ENCODE measurements at places on chromosomes 5 and 9. TPM values are rescaled to one million over a fixed set of nuclear protein-coding genes. Genes with fewer than 3 reads are reported as not detected.

DNA sequence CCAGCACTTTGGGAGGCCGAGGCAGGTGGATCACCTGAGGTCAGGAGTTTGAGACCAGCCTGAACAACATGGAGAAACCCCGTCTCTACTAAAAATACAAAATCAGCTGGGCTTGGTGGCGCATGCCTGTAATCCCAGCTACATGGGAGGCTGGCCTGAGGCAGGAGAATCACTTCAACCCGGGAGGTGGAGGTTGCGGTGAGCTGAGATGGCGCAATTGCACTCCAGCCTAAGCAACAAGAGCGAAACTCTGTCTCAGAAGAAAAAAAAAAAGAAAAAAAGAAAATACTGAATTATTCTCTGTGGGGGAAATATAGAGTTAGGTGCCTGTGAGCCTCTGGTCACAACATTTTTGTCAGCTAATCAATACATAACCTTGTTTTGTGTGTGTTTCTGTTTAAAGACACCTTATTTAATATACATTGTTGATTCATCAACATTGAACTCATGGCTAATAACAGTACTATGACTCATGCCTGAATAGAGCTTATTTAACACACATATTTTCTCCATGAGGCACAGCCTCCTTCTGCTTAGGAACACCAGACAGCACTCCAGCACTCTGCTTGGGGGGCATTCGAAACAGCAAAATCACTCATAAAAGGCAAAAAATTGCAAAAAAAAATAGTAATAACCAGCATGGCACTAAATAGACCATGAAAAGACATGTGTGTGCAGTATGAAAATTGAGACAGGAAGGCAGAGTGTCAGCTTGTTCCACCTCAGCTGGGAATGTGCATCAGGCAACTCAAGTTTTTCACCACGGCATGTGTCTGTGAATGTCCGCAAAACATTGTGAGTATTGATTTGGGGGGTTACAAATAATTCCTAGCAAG is at the start of gene IL31RA:
Gene IL31RA (plus strand): TSS at position 519 of the 836 bp plus-strand sequence. CDS start 214 bp downstream, at position 733.
- DNase-seq = no peak
- no peaks in the 10 kb centered on the region for H3K36me3 ChIP-seq
- H3K27ac ChIP-seq = no peak within 1 kb of the TSS
- no peaks in the 10 kb centered on the region for H3K27me3 ChIP-seq
- H3K4me3 ChIP-seq = no peak within 1 kb of the TSS

KIF4B gene
- 0.17 TPM for total RNA-seq

WASHC1 gene
- total RNA-seq = 4.6 TPM

ISL1 gene
- not detected for total RNA-seq

DNA sequence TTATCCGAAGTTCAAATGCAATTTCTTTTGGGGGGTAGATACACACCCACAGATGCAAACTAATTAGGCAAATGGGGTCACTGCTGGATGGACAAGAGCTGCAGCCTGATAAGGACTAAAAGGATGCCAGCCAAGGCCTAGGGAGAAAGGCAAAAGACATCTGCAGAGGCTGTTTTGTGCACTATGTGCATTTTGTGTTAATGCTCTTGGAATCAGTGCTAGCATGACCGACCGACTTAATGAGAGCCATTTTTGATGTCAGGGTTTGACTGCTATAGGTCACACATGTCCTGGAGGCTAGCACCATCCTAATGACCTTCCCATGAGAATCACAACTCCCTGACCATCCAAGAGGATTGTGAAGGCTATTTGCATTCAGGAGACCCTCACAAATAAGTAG is 34.6 kb downstream of the PLAC8L1 start:
- H3K4me3 ChIP-seq = no peak overlapping the region
- no peaks in the 10 kb centered on the region for H3K36me3 ChIP-seq
- no peak for DNase-seq
- no peaks in the 10 kb centered on the region for H3K27me3 ChIP-seq

GRCh38 chr9:107545036-107545435 is 55.5 kb upstream of the KLF4 start:
- H3K27ac ChIP-seq = no peak overlapping the region
- H3K27me3 ChIP-seq = no peaks in the 10 kb centered on the region
- no peak overlapping the region for H3K4me3 ChIP-seq

DNA sequence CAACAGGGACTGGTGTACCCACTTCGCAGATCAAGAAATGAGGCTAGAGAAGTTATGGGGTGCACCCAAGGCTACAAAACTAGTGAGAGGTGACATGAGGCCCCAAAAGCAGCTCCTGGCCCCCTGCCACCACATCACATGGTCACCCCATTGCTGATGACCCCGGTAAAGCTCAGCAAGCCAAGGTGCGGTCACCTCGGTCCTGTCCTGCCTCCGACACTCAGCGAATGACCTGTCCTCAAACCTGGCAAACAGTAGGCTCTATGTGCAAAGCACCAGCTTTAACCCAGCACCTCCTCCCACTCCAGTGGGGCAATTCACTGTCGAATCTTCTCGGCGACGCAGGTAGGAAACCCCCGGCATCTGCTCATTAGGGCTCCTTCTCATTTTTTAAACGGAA is 307.4 kb downstream of the RAB3C start:
- DNase-seq = no peak
- H3K27me3 ChIP-seq = no peaks in the 10 kb centered on the region
- no peaks in the 10 kb centered on the region for H3K36me3 ChIP-seq
- peak overlapping the region; percentile 0 for H3K27ac ChIP-seq

DNA sequence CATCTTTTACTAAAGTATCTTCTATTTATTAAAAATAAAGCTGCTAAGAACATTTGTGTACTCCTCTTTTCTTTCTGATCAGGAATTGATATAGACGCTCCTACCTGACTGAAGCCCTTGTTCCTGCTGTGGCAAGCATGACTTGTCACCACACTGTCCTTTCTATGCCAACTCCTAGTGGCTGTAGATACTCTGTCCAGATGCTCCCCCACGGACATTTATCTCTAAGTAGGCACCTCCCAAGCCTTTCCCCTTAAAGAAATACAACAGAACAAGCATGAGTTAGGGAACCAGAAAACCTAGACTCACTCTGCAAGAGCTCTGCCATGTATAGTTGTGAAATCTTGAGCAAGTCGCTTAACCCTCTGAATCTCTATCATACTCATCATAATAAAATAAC is 53.2 kb downstream of the FAM114A2 start:
- H3K27ac ChIP-seq = no peak overlapping the region
- H3K36me3 ChIP-seq = no peaks in the 10 kb centered on the region
- H3K4me3 ChIP-seq = no peak overlapping the region
- H3K4me1 ChIP-seq = no peaks in the 10 kb centered on the region
- H3K27me3 ChIP-seq = no peaks in the 10 kb centered on the region

- DNase-seq = no peak
- no peak overlapping the region for H3K27ac ChIP-seq
These were observed 101.8 kb downstream of the FGF18 start for GRCh38 chr5:171521219-171521633.

DIRAS2 gene
- 0.25 TPM for total RNA-seq

GRCh38 chr5:142644640-142645361 is 41.1 kb downstream of the FGF1 start:
- no peak overlapping the region for H3K4me3 ChIP-seq
- H3K27me3 ChIP-seq = no peaks in the 10 kb centered on the region
- no peaks in the 10 kb centered on the region for H3K36me3 ChIP-seq
- no peaks in the 10 kb centered on the region for H3K4me1 ChIP-seq

GRCh38 chr5:142320851-142321560 is 3.8 kb downstream of the SPRY4 start:
- peak overlapping the region; percentile 53 for H3K27ac ChIP-seq
- no peaks in the 10 kb centered on the region for H3K36me3 ChIP-seq
- no peaks in the 10 kb centered on the region for H3K27me3 ChIP-seq
- DNase-seq = no peak
